ENCODE measurements at places on chromosomes 5 and 9. TPM values are rescaled to one million over a fixed set of nuclear protein-coding genes. Genes with fewer than 3 reads are reported as not detected.

Gene KCTD16
- 12.6 TPM for total RNA-seq

Gene OR13F1
- not detected for total RNA-seq

Gene RNF183
- not detected for total RNA-seq

Gene PCDHA13
- 0.08 TPM for total RNA-seq

Gene GNA14
- total RNA-seq, result 6.1 TPM

Gene CCL27
- not detected for total RNA-seq

- DNase-seq, result peak; percentile 95
Observed at GRCh38 chr5:54013556-54014194, 296.7 kb downstream of the ARL15 start.

DNA sequence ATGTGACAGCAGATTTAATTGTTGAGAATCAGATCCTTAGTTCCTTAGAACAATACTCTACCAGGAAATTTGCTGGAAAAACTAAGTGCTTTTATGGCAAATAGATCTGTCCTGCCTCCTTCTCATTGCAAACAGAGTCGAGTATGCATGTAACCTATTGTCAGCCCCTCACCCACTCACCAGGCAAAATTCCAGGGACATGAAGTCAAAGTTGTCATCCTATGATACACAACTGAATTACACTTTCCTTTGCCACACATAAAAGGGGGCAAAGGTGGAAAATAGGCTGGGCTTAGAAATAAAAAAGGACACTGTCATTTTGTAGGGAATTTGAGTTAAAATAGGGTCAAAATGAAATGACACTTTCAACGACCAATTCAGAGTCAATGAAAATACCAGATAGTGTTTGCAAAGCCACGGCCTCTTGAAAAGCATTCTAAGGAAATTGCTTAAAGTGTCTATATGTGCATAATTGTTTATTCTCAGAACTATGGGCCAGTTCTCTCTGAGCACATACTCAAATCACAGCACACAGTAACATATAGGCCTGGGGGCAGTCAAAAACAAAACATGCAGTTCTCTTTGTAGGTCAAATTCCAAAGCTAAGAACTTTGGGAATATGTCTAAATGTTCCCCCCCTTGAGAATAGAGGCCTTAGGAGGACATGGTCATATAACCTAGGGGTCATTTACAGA is 452.8 kb downstream of the NFIB start:
- DNase-seq, result no peak

DNA sequence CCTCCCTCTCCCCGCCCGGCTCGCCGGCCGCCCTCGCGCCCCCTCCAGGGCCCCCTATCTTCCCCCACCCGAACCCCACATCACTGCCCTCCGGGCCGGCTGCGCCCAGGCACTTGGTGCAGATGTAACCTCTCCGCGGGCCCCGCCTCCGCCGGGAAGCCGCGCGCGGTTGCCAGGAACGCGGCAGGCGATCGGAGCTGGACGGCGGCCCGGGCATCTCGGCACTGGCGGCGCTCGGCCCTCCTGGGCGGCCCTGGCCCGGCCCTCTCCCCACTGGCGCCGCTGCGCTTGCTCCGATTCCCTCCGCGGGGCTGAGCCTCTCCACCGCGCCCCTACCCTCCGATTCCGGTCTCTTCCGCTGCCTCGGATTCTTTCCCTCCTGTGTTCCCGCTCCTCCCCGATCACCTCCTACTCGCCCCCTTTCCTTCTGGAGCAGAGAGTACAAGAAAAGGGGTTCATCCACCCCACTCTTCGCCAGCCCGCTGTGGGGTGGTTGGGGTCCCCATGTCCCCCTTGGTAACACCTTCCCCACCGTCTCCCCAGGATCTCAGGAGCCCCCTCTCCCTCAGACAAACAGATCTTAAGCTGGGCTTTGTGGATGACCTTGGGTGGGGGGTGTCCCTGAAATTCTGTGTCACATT is 70.6 kb downstream of the C9orf50 start:
- peak; percentile 78 for DNase-seq

GRCh38 chr9:34206561-34206960 is 27.7 kb downstream of the UBAP1 start:
- DNase-seq, result peak; percentile 27

GRCh38 chr5:19835442-19835841 is 152.6 kb downstream of the CDH18 start:
- DNase-seq, result no peak

- DNase-seq, result no peak
Observed at GRCh38 chr5:173675287-173675996, 59.0 kb upstream of the BOD1 start.

- DNase-seq, result no peak
Observed at GRCh38 chr5:9090381-9091026, 455.4 kb downstream of the SEMA5A start.

GRCh38 chr9:32577316-32577715 is 4.4 kb upstream of the NDUFB6 start:
- DNase-seq, result no peak

GRCh38 chr9:113853333-113853732 is 22.8 kb upstream of the ZNF618 start:
- no peak for DNase-seq

DNA sequence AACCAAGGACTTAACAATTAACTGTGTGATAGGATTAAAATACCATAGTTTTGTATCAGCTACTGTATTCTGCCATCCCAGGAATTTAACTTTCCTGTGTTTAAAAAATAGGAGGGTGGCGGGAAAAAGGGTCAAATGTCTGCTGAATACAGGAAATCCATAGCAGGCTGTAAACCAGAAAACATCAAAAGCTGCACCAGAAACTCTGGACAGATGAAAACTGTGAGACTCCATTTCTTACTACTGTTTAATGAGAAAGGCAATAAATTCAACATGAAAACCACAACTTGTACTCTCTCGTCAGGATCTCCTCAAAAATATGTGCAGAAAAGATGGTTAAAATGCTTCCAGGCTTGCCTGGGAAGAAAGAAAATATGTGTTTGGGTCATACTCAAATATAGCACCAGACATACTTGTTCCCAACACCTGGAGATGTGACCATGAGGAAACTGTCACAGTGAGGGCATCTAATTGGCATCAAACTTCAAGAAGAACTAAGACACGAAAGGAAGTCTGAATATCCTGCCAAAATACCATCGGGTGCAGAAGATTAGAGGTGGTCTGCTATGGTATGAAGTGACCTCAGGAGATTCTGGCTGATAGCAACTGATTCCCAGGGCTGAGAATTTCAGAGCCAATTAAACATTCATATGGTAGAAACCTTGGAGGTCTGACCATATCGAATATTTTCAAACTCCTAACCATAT is 164.7 kb upstream of the TARS1 start:
- DNase-seq, result no peak

GRCh38 chr5:72210888-72211678 is 103.8 kb downstream of the MAP1B start:
- peak; percentile 88 for DNase-seq

GRCh38 chr9:35689542-35690293 is at the start of gene TPM2:
TPM2 (minus strand) TSS chr9:35689925; CDS start chr9:35689817, 108 bp downstream.
- DNase-seq, result peak; percentile 68

DNA sequence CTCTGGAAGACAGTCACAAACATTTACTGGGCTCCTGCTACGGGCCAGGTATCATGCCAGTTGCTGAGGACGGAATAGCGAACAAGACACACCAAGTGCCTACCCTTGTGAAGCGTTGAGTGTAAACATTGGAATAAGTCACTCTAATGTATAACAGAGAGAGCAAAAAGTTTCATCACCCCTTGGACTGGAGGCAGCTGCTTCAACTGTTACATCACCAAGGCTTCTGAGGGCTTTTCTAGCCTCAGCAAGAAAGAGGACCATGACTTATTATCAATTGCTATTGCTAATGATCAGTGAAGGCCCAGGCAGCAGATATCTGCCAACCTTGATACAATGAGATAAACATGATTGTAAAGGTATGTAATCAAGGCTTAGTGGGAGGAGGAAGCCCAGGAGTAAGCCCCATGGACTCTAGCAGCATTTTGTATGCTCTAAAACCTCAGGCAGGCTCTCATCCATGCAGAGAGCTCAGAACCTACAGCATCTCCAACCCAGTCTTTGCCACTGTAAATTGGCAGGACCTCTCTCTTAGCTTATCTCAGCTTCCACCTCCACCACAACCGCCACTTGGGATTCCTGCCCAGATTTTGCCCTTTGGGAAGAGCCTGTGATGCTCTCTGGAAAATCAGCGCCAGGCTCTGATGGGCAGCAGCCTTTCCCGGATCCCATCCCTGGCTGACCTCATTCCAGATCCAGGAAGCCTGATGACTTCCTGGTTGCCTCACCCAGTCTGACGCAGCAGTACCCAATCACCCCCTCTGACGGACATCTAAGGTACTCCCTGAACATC is 54.5 kb downstream of the ADAM19 start:
- peak; percentile 78 for DNase-seq

- no peak for DNase-seq
Observed at GRCh38 chr5:138711087-138711486, 42.1 kb upstream of the CTNNA1 start.

DNA sequence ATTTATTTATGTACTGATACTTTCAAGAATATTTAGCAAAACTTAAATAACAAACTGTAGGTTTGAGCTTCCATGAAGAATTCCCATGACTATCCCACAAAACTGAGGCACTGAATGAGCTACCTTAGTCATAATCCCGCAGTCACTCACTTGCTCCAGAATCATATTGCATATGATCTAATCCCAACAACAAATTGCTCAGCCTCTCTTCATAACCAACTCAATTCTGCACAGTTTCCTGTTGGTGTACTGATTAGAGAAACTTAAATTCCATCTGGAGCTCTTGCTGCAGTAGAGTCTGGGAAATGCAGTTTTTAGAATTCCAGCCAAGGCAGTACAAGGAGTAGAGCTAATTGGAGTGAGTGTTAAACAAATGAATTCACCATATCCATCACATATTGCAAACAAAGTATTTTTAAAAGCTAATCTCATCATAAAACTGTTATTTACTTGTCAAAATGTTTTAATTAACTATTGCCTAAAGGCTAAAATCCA is 35.7 kb upstream of the CDH18 start:
- DNase-seq, result peak; percentile 9

DNA sequence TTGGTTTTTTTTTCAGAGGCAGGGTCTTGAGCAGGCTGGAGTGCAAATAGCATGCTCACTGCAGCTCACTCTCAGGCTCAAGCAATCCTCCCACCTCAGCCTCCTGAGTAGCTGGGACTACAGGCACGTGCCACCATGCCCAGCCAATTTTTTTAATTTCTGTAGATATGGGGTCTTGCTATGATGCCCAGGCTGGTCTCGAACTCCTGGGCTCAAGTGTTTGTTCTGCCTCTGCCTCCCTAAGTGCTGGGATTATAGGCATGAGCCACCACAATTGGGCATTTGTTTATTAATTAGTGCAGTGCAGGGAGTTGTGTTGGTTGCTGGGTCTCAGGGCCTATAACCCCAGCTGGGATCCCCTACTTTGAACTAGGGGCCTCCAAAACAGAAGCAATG is 47.0 kb downstream of the CXXC5 start:
- DNase-seq, result no peak

DNA sequence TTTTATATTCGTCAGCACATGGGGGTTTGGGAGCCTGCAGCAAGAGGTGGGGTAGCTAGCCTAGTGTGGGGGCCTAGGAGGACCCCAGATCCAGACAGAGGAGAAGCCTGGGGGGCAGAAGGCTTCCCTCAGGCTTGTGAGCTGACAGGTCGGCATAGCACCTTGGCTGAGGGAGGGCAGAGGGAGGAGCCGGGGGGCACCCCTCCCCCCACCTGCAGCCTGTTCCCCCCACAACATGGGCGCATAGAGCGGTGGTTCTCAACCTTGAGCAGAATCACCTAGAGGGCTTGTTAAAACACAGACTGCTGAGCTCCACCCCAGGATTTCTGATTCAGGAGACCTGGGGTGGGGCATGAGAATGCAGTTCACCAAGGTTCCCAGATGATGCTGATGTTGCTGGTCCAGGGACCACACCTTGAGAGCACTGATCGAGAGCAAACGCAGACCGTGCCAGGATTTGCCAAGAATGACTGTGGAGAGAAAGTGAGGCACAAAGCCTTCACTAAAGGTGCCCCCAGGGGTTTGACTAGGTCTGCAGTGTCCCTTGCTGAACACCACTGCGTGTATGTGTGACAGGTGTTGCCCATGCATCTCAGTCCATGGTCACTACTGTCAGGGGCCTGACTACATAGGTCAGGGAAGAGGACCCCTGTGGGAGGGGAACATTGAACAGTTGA is 163.3 kb downstream of the MACROH2A1 start:
- no peak for DNase-seq

GRCh38 chr9:106964329-106964728 is 101.4 kb downstream of the ZNF462 start:
- DNase-seq, result no peak

DNA sequence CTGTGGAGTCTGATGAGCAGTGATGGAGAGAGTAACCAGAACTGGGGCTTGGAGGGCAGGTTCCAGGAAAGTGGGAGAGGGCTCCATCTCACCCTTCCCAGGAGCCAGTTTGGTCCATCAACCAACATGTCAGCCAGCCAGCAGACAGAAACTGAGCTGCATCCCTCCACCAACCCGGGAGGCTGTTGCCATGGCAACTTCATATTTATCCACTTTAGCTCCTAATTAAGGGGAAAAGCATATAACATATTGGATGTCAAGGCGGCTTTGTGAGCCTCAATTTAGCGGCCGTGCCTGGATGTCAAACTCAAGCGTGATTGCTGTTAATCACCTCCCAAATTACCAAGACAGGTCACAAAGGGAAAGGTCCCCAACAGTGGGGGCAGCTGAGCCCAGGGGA is 81.5 kb upstream of the ARAP3 start:
- DNase-seq, result no peak

- no peak for DNase-seq
Observed at GRCh38 chr9:23651051-23651450, 175.0 kb downstream of the ELAVL2 start.

Data from fibroblast of the aortic adventitia (primary cell).